ENCODE measurements at places on chromosomes 3 and 15. TPM values are rescaled to one million over a fixed set of nuclear protein-coding genes. Genes with fewer than 3 reads are reported as not detected.

DNA sequence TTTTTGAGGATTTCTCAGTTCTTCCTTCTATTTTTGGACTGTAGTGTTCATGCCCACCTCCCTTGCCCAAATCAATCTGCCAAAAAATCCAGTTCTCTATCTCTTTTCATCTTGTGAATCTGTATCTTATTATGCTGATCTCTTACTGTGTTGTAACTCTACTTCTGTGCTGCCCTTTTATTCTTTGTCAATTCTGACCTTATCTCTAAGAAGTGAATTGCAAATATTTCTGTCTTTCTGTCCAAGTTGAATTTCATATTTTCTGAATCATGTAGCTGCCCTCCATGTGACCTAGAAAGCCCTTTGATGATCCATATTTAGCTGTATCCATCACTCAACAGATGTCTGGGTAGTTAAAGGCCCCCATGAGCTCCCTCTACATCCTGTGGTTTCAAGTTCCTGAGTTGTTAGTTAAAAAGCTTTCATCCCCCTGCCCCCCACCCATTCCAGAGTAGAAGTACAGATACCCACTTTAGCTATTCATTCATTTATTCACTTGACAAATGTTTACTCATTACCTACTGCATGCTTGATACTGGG is 33.6 kb upstream of the ETV5 start:
- no peak for DNase-seq
- H3K36me3 ChIP-seq: no peaks in the 10 kb centered on the region
- H3K27me3 ChIP-seq: no peaks in the 10 kb centered on the region

DNA sequence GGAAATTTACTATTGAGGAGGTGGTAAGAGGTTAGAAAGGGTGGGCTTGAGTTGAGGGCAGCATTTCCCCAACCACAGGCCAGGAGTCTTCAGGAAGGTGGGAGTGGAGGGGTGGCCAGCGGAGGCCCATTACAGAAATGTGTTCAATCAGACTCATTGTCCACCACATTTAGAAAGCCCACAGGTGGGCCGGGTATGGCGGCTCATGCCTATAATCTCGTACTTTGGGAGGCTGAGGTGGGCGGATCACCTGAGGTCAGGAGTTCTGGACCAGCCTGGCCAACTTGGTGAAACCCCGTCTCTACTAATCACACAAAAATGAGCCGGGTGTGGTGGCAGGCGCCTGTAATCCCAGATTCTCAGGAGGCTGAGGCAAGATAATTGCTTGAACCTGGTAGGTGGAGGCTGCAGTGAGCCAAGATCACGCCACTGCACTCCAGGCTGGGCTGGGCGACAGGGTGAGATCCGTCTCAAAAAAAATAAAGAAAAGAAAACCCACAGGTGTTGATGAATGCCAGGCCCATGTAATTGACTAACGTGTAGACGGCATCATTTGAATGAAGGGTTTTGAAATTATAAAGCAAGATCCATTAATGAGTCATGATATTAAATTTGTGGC is 12.2 kb upstream of the SYNM start:
- peaks cover 2% of the 10 kb centered on the region for H3K27me3 ChIP-seq
- H3K4me1 ChIP-seq: peaks cover 6% of the 10 kb centered on the region
- no peak overlapping the region for H3K27ac ChIP-seq

- H3K27ac ChIP-seq: no peak overlapping the region
- peaks cover 4% of the 10 kb centered on the region for H3K36me3 ChIP-seq
- H3K4me3 ChIP-seq: no peak overlapping the region
- no peak for DNase-seq
These were observed 12.8 kb downstream of the ARL6IP5 start for GRCh38 chr3:69097407-69098086.

- no peak for DNase-seq
- no peak overlapping the region for H3K27ac ChIP-seq
- no peak overlapping the region for H3K4me3 ChIP-seq
These were observed 87.6 kb downstream of the RYK start for GRCh38 chr3:134163096-134163495.

Gene TUSC2
- 30.8 TPM for total RNA-seq
